ENCODE measurements at places on chromosomes 5 and 9.

DNA sequence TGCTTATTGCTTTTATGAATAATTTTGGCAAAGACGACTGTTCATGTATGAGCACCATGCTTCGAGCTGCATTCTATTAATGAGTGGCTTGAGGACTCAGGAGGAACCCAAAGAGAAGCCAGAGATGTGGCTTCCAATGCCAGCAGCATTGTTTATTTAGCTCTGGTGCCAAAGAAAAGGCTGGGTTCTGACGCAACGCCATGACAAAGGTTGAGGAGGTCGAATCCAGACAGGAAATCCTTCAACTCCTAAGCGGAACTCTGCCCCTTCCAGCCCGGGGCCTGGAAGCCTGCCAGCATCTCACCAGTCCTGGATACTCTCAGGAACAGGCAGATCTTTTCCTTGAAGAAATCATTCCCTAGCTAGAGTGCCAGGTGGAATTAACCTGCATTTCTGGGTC lies 104.4 kb downstream of the ARHGAP26 start:
- DNase-seq, result peak; percentile 80

- DNase-seq, result no peak
Measured at GRCh38 chr9:91591627-91592026, 168.0 kb upstream of the NFIL3 start.

GRCh38 chr5:95178046-95178651 lies 106.7 kb downstream of the MCTP1 start:
- DNase-seq, result no peak

- no peak for DNase-seq
Measured at GRCh38 chr9:15642369-15642962, 89.6 kb downstream of the CCDC171 start.

GRCh38 chr5:96661855-96662724 lies at the start of gene CAST:
TSS of gene CAST (plus strand) at chr5:96662376. CDS start at chr5:96662423, 47 bp downstream.
- peak; percentile 94 for DNase-seq

DNA sequence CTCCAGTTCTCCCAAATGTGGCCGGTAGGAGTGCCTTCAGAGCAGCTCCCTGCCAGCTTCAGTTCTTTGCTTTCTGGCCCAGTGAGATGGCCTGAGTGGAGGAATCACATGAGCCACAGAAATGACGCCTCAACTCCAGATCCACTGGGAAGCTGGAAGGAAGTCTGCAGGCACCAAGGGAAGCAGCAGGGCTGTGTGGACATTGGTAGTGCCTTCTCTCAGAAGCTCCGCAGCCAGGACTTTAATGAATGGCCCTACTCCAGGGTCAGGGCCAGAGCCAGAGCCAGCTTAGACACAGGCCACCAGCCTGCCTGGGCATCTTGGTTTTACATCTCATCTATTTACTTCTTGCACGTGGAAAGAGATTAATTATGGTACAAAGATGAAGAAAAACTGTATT lies 12.0 kb upstream of the PSMB7 start:
- DNase-seq, result no peak

- DNase-seq, result no peak
Measured at GRCh38 chr9:124004593-124004992, 7.0 kb upstream of the LHX2 start.

DNA sequence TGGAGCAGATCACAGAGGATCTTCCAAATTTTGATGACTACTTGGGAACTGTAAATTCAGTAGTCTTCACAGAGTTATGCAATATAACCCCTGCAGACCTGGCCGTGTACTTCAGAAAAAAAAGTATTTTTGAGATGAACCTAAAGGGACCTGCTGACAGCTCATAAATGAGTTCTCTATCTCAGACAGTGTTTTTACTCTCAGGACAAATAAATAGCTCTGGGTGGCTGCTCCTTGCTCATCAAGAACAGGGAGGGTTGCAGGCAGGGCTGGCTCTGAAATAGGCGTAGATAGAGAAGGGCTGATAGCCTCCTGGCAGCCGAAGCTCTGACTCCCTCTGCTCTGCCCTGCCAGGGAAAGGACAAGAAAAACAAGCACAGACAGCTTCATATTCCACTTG lies 64.8 kb downstream of the PLAC8L1 start:
- peak; percentile 63 for DNase-seq

- peak; percentile 73 for DNase-seq
Measured at GRCh38 chr5:73201547-73202513, 28.8 kb downstream of the TMEM174 start.

DNA sequence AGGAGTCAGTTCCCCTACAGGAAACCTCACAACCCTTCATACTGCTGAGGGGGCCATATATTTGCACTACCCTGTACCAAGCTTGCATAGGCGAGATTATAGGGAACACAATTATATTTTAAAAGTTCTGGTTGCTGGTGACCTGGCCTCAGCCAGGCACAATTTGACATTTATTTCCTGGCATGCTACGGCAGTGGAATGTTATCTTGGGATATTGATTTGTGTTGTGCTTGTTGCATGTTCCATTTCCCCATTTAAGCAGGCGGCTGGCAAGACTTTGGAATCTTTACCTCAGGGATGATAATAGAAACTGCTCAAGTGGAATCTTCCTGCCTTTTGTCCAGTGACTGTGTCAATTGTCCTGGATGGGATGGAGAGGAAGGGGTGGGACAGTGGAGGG lies 67.0 kb upstream of the RPS23 start:
- DNase-seq, result no peak

- no peak for DNase-seq
Measured at GRCh38 chr9:38699337-38699736, 20.6 kb downstream of the FAM240B start.

DNA sequence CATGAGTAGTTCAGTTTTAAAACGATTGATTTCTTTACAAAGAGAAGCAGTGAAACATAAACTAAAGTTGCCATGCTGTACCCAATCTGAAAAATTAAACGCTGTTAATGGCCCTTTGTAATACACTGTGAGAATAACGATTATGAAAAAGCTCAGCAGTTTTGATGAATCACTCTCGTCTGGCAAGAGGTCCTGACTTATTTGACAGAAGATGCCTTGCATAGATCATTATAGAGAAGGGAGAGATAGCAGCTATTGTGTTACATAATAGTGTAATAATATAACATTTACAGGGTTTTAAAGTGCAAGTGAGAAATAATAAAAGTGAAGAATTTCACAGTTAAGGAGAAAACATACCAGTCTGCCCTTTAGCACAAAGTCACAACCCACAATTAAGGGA lies 361.5 kb upstream of the CDH10 start:
- DNase-seq, result no peak

- no peak for DNase-seq
Measured at GRCh38 chr5:82551192-82551591, 273.0 kb upstream of the RPS23 start.

GRCh38 chr9:126965541-126966428 lies 51.2 kb downstream of the RALGPS1 start:
- DNase-seq, result peak; percentile 66

DNA sequence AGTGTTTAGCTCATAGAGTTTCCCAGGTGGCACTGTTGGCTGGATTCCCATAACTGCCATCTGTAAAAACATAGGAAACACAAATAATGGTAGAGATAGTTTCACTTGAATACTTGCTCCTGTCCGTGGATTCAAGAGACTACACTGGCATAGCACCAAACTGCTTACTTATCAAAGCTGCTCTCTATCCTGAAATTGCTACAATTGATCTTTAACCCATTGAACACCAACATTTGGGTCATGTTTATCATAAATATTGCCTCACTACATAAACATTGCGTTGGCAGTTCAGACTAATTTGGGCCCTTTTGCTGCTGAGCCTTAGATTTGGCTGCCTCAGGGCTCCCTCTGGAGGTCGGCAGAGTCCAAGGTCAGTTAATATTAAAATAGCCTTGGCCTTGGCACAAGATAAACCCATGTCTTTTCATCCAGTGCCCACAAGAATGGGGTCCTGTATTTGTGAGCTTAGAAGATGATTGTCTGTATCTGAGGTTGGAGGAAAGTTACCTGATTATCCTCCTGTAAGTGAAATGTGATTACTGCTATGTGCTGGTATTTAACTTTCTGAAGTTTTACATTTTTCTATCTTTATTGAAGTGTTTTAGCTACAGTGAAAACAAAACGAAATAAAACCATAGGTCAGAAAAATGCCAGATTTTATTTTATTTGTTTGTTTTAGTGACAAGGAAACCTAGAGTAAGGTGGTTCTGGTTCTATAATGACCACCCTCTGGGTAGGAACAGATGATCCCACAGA lies 4.0 kb upstream of the RANBP3L start:
- peak; percentile 58 for DNase-seq

GRCh38 chr9:134406366-134407120 lies 80.3 kb downstream of the RXRA start:
- DNase-seq, result no peak

GRCh38 chr9:19033015-19033414 lies at the start of gene SAXO1:
TSS of gene SAXO1 (minus strand) at chr9:19033209. CDS start at chr9:19032908, 301 bp downstream.
- DNase-seq, result no peak

DNA sequence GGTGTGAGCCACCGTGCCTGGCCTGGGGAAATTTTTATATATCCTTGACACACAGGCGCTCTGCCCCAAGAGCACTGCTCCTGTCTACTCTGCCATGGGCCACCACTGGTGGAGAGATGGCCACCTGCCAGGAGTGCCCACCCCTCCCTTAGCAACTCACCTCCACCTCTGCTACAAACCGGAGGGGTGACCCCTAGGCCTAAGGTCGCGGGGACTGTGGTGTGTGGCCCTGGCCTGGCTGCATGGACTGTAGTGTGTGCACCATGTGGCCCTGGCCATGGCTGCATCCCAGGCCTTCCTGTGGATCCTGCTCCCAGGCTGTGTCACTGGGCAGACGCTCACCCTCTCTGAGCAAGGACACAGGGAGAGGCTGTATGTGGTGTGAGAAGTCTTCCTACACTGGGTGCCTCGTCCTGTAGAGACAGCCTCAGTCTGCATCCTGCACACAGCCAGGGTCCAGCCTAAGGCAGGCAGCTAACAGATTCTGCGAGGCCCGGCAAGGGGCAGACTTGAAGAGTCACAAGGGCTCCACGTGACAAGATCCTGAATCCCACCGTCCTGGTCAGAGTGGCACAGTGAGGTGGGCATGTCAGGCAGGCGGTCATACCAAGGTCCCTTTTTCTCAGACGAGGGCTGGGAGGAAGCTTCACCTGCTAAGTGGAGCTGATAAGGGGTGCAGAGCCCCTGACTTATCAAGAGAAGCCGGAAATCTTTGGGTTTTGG lies 10.3 kb downstream of the NINJ1 start:
- no peak for DNase-seq

- DNase-seq, result no peak
Measured at GRCh38 chr9:90142580-90142979, 500.0 kb downstream of the DIRAS2 start.

- DNase-seq, result no peak
Measured at GRCh38 chr9:133284362-133284761, 9.4 kb upstream of the ABO start.

DNA sequence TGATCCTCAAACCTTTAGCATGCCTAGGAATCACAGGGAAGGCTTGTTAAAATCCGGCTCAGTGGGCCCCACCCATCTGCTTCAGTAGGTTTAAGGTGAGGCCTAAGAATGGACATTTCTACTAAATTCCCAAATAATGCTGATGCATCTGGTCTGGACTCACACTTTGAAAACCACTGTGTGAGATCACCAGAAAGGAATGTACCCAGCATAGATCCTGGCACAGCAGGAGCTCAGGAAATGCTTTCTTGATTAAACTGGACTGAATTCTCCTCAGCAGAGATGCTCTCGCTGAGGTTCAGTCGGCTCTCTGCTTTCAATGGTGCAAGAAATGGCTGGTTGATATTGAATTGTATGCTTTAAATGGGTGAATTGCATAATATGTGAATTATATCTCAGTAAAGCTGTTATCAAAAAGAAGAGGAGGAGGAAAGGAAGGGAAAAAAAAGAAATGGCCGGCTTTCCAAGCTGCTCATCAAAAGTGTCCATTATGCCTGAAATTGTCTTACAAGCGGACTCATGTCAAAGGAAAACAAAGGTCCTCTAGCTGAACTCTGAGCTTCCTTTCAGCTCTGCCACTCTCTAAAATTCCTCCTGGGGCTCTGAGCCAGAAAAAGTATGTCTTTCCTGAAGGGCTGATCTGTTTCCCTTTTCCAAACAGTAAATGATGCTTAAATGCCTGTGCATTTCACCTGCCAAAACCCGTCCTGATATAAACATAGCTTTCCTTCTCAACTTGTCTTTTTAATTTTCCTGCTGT lies 77.6 kb upstream of the SAP30L start:
- DNase-seq, result no peak

GRCh38 chr5:50340757-50341156 lies 100.3 kb downstream of the EMB start:
- no peak for DNase-seq

GRCh38 chr5:59143926-59144333 lies 561.1 kb downstream of the RAB3C start:
- no peak for DNase-seq

DNA sequence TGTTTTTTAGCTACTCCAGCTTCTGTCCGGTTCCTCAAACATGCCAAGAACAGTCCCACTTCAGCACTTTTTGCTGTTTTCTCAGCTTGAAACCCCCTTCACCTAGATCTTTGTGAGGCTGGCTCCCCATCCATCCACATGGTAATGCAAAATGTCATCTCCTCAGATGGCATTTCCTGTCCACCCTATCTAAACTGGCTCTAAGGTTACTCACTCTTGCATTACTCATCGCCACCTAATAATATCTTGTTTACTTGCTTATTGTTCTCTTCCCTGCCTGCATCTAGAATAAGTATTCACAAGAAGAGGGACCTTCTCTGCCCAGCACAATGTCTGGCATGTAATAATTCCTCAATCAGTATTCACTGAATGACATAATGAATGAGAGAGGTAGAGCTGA lies 220.1 kb downstream of the FAM114A2 start:
- no peak for DNase-seq

DNA sequence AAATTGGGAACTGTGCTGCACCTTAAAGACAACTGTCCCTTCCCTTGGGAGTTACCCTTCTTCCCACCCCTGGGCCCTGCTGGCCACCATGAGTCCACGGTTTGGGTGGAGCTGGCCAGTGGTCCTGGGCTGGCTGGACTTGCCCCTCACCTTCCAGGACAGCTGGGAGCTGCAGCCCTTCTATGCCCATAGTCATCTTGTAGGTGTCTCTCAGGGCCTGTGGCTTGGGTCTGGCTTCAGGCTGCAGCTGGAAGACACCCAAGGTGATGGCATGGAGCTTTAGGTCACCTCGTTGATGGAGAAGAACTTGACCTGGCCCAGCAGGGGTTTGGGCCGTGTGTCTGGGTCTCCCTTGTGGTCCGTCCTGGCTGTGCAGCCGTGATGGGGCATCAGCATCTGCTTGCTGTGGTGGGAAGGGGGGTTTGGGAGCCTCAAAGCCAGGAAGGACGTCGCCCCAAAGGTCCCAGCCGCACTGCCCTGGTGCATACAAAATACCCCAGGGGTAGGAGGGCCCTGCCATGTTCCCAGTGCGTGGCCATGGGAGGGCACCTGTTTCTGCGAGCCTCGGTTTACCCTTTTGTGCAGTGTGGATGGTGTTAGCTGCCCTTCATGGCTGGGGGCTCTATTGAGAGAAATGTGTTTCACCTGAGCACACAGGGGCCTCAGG lies 8.9 kb downstream of the WNK2 start:
- DNase-seq, result peak; percentile 26

All from left ventricle myocardium superior (tissue), 1 donor.